Stimulated activated CD8-positive, alpha-beta memory T cell treated with anti-CD3 and anti-CD28 coated beads, Interleukin-4, amount 100 ng/mL, for 1 hour (primary cell): ENCODE measurements at places on chromosomes 4 and X.

- DNase-seq, result no peak
Measured at GRCh38 chr4:168138143-168138542, 45.8 kb downstream of the ANXA10 start.

GRCh38 chr4:137389911-137390520 lies 142.3 kb downstream of the PCDH18 start:
- DNase-seq, result no peak

DNA sequence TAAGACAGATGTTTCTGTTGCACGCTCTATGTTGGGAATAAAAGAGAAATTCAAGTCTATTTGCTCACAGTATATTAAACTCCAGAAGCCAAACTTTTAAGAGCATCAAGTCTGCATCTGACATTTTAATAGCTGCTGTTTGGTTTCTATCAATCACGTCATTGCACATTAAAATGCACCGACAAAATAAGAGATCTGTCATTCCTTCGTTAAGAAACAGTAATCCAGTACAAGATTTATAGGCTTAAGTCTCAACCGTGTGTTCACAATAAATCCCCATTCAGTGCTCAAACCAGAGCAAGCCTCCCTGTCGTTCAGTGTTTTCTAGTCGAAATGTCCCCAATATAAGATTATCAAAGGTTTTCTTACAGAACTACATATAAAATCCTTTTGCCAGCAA lies 89.0 kb upstream of the BMPR1B start:
- no peak for DNase-seq

GRCh38 chr4:6308899-6309643 lies 39.4 kb downstream of the WFS1 start:
- DNase-seq, result no peak

DNA sequence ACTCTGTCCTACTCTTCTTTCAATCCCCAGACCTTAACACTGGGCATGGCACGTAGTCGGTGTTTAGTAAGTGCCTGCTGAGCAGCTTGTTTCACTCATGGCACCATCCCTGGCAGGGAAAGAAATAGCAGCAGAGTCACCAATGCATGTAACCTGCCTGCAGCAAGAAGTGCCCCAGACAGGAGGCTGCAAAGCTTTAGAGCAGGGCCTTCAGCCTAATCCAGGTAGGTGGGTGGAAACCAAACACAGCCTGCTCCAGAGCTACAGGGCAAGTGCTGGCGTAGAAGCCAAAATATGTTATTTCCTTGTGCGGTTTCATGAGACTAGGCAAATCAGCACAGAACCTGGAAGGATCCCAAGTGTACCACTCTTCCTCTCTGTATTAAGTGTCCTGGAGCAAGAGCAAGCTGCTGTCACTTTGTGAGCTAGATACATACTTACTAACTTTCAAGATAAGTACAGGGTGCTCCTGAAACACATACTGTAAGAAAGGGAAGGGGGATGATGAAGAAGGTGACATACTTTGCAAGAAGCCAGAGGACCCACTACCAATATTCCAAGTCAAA lies 5.5 kb downstream of the PROM1 start:
- no peak for DNase-seq

DNA sequence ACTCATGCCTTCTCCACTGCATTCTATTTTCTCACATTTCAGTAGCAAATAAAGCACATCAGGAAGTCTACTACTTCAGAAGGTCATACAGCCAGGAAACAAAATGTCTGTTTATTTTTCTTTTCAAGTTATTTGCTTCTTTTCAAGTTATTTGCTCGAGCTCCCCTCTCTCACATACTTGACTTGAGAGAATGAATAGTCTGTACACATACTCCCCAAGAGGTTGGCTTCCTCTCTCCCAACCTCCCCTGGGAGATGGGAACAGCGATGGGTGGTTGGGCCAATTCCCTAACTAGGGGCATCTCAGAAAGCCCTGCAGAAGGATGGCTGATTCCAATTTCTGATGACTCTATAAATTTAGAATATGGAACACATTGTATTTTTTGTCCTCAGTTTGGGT lies 64.7 kb upstream of the PTPN13 start:
- no peak for DNase-seq

DNA sequence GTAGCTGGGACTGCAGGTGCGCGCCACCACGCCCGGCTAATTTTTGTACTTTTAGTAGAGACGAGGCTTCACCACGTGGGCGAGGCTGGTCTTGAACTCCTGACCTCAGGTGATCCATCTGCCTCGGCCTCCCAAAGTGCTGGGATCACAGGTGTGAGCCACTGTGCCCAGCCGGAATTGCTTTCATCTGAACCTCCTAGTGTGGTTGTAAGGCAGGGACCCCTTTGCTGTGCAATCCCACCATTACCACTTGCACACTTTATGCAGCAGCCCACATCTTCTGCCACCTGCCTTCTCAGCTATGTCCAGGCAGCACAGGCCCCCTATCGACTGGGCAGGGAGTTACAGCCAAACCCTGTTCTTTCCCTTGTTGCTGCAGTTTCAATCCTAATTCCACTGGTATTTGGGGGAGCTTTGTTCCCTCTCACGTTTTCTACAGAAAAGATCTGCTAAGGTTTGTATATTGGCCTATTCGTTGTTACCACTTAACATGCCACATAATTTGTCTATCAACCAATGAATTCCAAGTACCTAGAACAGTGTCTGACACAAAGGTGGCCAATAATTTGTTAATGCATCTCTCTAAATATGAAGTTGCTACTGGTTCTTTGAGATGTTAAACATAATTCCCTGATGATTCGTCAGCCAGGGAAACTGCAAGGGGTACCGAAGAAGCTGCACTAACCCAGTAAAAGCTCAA lies 6.5 kb downstream of the RPL39 start:
- no peak for DNase-seq

DNA sequence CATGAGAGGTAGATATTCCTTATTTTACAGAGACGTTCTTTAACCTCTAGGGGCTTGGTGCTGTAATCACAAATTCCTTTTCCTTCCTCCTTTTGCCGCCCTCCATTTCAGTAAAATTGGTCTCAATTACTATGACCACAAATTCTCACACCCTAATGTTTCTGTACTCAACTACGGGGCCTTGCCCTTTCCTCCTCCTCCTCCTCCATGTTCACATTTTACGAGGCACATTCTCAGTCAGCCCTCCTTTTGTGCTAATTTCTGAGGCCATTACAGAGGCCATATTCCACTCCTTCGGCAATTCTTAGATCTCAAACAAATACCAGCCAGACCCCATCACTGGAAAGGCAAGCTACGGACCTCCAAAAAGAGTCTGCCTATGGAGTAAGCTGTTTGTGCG lies 92.1 kb downstream of the SH3KBP1 start:
- no peak for DNase-seq

DNA sequence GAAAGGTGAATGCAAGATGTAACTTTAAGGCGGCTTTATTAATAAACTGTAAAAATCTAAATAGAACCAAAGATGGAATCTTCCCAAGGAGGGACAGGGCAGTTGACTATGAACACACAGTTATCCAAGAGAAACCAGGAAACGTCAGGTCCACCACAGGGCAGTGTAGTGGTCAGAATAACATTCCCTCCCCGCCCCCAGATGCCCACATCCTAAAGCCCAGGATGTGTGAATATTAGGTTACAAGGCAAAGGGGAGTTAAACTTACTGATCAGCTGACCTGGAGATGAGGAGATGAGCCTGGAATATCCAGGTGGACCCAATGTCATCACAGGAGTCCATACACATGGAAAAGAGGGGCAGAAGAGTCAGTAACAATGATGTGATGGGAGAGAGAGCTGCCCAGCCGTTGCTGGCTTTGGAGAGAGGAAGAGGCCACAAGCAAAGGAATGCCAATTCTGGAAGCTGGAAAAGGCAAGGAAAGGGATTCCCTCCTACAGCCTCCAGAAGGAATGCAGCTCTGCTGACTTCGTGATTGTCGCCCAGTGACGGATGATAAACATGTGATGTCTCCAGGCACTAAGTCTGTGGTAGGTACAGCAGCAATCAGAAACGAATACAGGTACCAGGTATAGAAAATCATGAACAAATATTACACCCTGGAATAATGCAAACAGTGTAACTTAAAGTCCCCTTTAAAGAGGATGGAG lies 5.2 kb downstream of the SH3KBP1 start:
- no peak for DNase-seq

DNA sequence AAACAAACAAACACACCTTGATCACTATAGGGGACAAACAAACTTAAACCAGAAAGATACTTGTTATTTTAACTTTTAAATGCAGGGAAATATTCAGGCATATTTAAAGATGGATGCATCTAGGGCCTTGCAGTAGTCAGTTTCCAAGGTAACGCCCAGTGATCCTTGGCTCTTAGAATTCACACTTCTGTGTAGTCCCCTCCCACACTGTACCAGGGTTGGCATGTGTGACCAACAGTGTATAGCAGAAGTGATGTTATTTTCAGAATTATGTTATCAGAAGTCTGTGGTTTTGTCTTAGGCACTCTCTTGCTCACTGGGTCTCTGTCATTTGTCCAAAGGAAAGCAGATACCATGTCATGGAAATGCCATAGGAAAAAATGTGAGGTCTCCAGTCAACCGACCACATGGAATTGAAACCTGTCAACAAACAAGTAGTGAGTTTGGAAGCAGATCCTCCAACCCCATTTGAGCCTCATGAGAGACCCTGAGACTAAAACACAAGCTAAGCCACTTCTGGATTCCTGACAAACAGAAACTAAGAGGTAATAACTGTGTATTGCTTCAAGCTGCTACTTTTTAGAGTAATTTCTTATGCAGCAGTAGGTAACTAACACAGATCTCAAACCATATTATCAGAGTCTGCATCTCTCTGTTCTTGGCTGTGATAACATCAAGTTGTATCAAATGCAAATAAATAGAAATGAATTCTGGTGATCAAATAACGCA lies 670.3 kb downstream of the KCTD8 start:
- DNase-seq, result no peak

- DNase-seq, result no peak
Measured at GRCh38 chr4:63814171-63814964, 594.9 kb downstream of the TECRL start.

- DNase-seq, result peak; percentile 11
Measured at GRCh38 chrX:65750674-65751469, 83.4 kb downstream of the MSN start.

- no peak for DNase-seq
Measured at GRCh38 chrX:96563646-96564045, 121.0 kb upstream of the DIAPH2 start.

GRCh38 chr4:186722796-186723291 lies 812 bp downstream of the FAT1 start:
- DNase-seq, result no peak

GRCh38 chr4:56086073-56086541 lies 137.4 kb downstream of the CEP135 start:
- no peak for DNase-seq

GRCh38 chrX:69021141-69021960 lies 143.9 kb downstream of the PJA1 start:
- DNase-seq, result no peak

DNA sequence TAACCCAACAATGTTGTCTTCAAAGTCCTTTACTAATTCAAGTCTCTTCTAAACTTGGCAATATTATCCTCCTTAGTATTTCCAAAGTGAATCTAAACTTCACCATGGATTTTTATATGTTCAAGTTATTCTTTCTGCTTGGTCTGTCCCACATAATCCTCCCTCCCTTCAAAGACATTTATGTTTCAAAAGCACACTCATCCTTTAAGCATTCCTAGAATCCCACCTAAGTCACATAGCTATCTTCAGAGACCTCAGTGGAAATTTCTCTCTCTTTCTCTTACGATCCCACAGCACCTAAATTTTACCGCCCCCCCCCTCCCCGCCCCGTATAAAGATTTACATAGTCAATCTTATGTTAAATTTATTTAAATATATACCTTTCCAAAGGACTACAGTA lies 314.9 kb upstream of the GRIA3 start:
- no peak for DNase-seq

- DNase-seq, result no peak
Measured at GRCh38 chrX:44280116-44280515, 63.4 kb downstream of the EFHC2 start.

- no peak for DNase-seq
Measured at GRCh38 chrX:30733852-30734660, 80.8 kb downstream of the GK start.

- no peak for DNase-seq
Measured at GRCh38 chr4:14559646-14560045, 442.6 kb upstream of the CPEB2 start.

GRCh38 chrX:119999087-119999634 lies 55.6 kb upstream of the NKAP start:
- no peak for DNase-seq

- no peak for DNase-seq
Measured at GRCh38 chrX:70970482-70970995, 39.6 kb upstream of the SLC7A3 start.

- DNase-seq, result no peak
Measured at GRCh38 chr4:183348706-183349659, 26.8 kb upstream of the CLDN24 start.

- DNase-seq, result no peak
Measured at GRCh38 chr4:40299811-40300292, 35.3 kb upstream of the CHRNA9 start.

- no peak for DNase-seq
Measured at GRCh38 chrX:69808375-69808774, 192.5 kb downstream of the EDA start.

GRCh38 chr4:99334880-99335279 lies 13.7 kb upstream of the ADH1B start:
- no peak for DNase-seq

DNA sequence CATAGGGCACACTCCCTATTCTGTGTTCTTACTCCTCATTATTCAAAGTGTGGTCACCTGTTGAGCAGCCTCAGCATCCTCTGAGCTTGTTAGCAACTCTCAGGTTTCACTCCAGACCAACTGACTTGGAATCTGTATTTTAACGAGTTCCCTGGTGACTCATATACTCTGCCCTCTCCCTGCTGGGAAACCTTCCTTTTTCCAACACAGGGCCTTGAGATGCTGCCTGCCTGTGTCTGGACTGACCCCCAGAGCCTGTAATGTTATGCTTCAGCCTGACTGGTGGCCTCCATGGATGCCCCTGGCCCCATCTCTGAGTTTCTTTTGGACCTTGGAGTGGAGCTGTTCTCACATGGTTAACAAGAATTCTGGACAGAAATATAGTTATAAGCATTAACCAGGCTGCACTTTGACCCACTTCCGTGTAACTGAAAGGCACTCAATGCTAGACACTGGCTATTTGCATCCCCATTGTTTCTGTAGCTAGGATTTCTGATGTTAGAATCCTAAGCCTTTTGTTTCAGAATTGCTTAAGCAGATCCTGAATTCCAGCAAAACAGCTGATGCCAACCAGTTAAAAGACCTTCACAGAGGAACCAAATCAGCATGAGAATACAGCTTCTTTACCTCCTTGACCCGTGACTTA lies 262.6 kb downstream of the STIM2 start:
- DNase-seq, result no peak

GRCh38 chr4:145808848-145809512 lies 129.0 kb downstream of the C4orf51 start:
- DNase-seq, result no peak

- no peak for DNase-seq
Measured at GRCh38 chr4:73533515-73534422, 52.2 kb downstream of the AFM start.

- no peak for DNase-seq
Measured at GRCh38 chr4:137333031-137333430, 199.3 kb downstream of the PCDH18 start.
